Breast epithelium (tissue), 4 donors: ENCODE measurements at places on chromosomes 7 and 10. TPM values are rescaled to one million over a fixed set of nuclear protein-coding genes. Genes with fewer than 3 reads are reported as not detected.

GRCh38 chr7:142418326-142418725 lies 160.5 kb upstream of the PRSS58 start:
- DNase-seq: no peak
- H3K27ac ChIP-seq: no peak overlapping the region
- no peak overlapping the region for H3K4me3 ChIP-seq

The ZNF425 gene
- 4.7 TPM for total RNA-seq

DNA sequence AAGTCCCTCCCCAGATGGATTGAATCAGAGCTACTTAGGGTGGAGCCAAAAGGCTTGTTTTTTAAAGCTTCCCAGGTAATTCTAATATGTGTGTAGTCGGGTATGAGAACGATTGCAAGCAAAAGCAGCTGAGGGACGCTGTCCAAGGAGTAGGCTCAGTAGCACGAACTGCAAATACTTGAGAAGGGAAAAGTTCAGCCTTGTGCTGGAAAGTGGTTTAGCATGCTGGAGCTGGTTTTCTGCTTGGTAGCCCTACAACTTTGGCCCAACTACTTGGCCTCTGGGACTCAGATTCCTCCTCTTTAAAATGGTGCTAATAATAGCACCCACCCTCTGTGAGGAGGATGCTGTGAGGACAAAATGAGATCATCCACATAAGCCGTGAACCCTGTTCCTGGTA lies 76.2 kb downstream of the AHR start:
- no peaks in the 10 kb centered on the region for H3K36me3 ChIP-seq
- H3K27me3 ChIP-seq: no peaks in the 10 kb centered on the region
- H3K27ac ChIP-seq: no peak overlapping the region
- DNase-seq: no peak
- H3K4me1 ChIP-seq: no peaks in the 10 kb centered on the region

DNA sequence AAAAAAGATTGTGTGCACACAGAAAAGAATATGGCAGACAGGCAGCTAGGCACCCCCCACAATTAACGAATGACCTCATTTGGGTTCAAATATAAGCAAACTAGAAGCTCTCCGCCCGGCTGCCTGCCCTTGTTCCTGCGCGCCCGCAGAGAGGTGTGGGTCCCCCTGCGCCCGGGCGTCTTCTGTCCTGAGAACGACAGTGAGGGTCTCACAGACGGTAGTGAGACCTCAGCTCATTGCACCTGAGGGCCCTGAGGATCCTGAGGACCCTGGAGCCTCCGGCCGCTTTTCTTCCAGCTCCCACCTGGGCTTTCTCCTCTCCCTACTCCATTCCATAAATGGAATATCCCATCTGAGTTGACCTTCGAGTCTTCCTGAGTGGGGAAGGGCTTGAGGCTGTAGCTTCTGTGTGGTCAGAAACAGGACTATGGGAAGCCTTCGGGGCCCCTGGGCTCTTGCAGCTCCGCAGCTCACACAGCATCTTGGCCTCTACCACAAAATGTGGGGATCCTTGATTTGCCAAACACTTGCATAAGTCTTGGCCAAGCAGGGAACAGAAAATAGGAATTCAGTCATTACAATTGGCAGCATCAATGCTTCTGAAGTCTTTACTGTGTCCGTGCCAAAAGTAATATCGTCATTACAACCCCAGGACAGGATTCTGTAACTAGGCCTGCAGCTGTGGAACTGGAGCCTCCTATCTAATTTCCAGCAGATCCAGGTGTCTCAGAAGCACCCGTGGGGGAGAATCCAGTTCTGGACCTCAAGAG lies 43.8 kb downstream of the JAKMIP3 start:
- no peaks in the 10 kb centered on the region for H3K4me1 ChIP-seq
- H3K27ac ChIP-seq: no peak overlapping the region
- no peaks in the 10 kb centered on the region for H3K36me3 ChIP-seq
- no peaks in the 10 kb centered on the region for H3K27me3 ChIP-seq
- peak; percentile 11 for DNase-seq
- H3K4me3 ChIP-seq: no peak overlapping the region

DNA sequence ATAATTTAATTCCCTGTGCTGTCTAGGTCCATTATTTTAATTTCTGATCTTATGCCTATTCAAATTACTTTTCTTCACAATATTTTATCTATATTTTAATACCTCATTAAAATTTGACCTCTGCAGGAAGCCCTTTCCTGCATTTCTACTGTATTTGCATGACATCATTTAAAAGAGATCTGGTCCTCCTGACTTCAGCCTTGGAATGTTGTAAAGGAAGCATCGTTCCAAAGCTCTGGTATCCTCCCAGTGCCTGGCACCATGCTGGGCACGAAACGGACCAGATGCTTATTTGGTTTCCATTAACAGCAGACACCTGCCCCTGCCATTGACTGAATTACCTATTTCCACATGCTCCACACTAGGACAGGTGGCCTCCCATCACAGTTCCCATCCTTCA lies 247.5 kb downstream of the KLF6 start:
- no peak for DNase-seq
- H3K27me3 ChIP-seq: no peaks in the 10 kb centered on the region
- no peak overlapping the region for H3K27ac ChIP-seq
- H3K4me3 ChIP-seq: no peak overlapping the region
- no peaks in the 10 kb centered on the region for H3K36me3 ChIP-seq

- H3K27me3 ChIP-seq: no peaks in the 10 kb centered on the region
- DNase-seq: no peak
- H3K4me1 ChIP-seq: no peaks in the 10 kb centered on the region
- no peaks in the 10 kb centered on the region for H3K36me3 ChIP-seq
- H3K27ac ChIP-seq: no peak overlapping the region
These were observed 9.7 kb downstream of the GBX1 start for GRCh38 chr7:151157645-151158329.

The AKR1C8 gene
- total RNA-seq: 0.73 TPM

DNA sequence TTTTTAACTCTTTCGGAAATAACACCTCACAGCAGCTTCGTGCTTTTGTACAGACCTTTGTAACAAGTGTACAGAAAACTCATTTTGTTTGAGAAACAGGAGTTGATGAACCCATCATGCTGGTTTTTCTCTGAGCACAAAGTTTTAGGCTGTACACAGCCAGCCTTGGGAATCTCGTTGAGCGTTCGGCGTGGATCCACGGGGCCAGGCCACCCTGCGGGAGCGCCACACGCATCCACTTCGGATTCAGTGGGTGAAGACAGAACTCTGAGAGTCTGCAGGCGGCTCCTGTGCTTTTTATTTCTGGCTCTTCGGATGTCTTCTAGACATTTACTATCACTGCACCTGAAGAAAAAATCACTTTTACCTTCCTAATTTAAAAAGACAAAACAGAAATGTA lies 131.2 kb downstream of the SMURF1 start:
- no peak overlapping the region for H3K4me3 ChIP-seq
- H3K4me1 ChIP-seq: no peaks in the 10 kb centered on the region
- no peak for DNase-seq
- H3K27me3 ChIP-seq: no peaks in the 10 kb centered on the region
